ENCODE measurements at places on chromosomes 7 and 10.

GRCh38 chr7:96430356-96430755 is 108.5 kb upstream of the SLC25A13 start:
- DNase-seq: no peak

DNA sequence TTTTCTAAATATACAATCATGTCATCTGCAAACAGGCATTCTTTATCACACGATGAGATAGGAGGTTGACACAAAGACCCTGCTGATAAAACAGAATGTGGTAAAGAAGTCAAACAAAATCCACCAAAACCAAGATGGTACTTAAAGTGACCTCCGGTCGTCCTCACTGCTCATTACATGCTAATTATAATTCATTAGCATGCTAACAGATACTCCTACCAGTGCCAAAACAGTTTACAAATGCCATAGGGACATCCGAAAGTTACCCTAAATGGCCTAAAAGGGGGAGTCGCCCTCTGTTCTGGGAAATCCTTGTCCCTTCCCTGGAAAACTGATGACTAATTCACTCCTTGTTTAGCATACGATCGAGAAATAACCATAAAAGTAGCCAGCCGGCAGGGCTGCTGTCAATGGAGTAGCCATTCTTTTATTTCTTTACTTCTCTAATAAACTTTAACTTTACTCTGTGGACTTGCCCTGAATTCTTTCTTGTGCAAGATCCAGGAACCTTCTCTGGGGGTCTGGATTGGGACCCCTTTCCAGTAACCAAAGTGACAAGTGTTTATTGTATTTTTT is 126.6 kb downstream of the CCDC71L start:
- no peak for DNase-seq

DNA sequence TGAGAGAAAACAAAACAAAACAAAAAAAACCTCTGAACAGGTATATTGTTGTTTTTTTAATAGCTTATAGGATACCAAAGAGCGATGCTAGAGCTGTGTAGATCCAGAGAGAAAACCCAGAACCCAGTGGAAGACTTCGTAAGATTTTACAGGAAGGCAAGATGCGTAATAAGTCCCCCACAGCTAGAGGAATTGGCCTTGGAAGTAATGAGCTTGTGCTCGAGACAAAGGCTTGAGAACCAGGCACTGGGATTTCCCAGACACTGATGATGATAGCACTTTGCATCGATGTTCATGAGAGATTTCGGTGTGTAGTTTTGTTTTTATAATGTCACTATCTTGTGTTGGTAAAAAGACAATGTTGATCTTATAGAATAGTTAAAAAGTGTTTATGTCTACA is 821.5 kb upstream of the IGFBP3 start:
- no peak for DNase-seq

- no peak for DNase-seq
These were observed 86.8 kb downstream of the MKX start for GRCh38 chr10:27658788-27659187.

- no peak for DNase-seq
These were observed 5.1 kb upstream of the ZNF32 start for GRCh38 chr10:43653746-43654145.

DNA sequence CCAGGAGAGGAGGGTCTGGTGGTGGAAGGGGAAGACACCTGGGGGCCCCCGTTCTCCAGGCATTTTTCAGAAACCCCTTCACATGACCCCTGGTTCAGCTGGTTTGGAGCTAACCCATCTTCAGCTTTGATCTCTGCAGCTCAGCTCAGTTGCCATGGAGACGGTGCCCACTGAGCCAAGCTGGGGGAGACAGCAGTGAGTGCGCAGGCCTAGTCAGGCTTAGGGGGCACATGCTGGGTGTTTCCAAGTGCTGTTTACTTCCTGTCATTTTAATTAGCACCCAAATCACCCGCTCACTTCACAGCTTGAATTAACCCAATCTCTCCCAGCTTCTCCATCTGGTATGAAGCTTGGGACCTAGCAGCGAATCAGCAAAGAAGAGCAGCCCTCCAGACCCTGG is 9.0 kb downstream of the SPOCK2 start:
- no peak for DNase-seq

- DNase-seq: no peak
These were observed 239.5 kb downstream of the REEP3 start for GRCh38 chr10:63760708-63761047.

DNA sequence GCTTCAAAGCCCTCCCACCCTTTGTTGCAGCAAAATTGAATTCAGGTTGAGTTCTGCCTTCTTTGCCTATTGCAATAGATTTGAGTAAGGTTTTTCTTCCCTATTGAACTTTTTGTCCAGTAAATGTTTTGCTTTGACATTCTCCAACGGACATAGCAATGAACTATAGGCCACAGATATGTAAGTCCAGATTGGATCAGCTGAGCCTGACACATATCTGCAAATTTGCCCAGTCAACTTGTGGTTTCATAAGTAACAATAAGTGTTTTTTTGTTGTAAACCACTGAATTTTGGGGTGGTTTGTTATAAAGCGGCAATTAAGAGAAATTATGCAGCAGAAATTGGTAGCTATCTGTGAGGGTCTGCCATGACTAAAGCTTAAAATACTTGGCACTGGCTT is 332.1 kb upstream of the SORCS1 start:
- no peak for DNase-seq

- DNase-seq: no peak
These were observed 306.8 kb downstream of the SORCS1 start for GRCh38 chr10:106857728-106858127.

DNA sequence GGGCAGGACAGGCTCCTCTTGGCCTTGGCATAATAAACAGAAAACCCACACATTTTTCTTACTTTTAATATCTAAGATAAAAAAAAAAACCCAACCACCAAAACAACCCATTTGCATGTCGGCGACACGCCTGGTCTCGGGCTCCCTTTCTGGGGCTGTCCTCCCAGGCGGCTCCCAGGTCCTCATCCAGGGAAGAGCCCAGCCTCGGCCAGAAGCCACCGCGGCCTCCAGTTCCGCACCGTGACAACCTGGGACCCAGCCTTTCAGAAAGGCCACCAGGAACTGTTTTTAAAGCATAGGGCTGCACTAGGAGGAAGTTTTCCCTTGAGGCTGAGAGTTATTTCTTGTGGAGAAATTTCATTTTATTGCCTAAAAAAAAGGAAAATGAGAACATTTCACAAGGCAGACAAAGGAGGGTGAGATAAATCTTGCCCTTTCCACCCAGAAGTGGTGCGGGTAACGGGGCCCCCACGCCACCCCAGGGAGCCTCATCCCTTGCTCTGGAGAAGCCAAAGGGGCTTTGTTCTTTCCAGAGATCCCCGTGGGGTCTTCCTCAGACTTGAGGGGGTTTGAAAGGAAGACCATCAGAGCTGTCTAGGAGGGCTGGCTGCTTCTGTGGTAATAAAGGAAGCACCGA is 39.2 kb upstream of the MKRN1 start:
- DNase-seq: no peak

Measured in NCI-H187 treated with DMSO at 0.1 percent for 48 hours (cell line).